ENCODE measurements at places on chromosomes 2 and 18.

- H3K36me3 ChIP-seq = no peaks in the 10 kb centered on the region
- no peaks in the 10 kb centered on the region for H3K27me3 ChIP-seq
- H3K4me1 ChIP-seq = peaks cover 24% of the 10 kb centered on the region
- peak overlapping the region; percentile 38 for H3K27ac ChIP-seq
Observed at GRCh38 chr18:58863539-58864145, 1.0 kb upstream of the ZNF532 start.

GRCh38 chr2:23314687-23315086 is 70.3 kb upstream of the KLHL29 start:
- H3K4me3 ChIP-seq = no peak overlapping the region
- no peak overlapping the region for H3K27ac ChIP-seq
- H3K27me3 ChIP-seq = no peaks in the 10 kb centered on the region
- DNase-seq = no peak

DNA sequence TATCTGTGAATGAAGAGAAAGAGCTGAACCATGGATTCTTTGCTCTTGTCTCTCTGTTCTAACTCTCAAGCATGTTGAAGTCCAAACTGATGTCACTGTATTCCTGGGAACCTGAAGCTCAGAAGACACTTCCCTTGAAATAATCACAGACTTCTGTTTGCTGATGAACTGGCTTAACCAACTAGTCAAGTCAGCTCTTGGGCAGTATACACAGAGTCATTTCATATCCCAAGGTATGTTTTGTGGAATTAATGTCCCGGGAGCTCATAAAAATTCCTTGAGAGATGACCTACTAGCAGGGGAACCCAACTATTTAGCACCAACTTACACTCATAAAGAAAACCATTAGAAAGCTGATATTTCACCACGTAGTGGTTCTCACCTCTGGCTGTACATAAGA is 156.6 kb downstream of the NR4A2 start:
- H3K27ac ChIP-seq = no peak overlapping the region
- no peaks in the 10 kb centered on the region for H3K36me3 ChIP-seq
- no peaks in the 10 kb centered on the region for H3K27me3 ChIP-seq
- no peak overlapping the region for H3K4me3 ChIP-seq
- DNase-seq = no peak

DNA sequence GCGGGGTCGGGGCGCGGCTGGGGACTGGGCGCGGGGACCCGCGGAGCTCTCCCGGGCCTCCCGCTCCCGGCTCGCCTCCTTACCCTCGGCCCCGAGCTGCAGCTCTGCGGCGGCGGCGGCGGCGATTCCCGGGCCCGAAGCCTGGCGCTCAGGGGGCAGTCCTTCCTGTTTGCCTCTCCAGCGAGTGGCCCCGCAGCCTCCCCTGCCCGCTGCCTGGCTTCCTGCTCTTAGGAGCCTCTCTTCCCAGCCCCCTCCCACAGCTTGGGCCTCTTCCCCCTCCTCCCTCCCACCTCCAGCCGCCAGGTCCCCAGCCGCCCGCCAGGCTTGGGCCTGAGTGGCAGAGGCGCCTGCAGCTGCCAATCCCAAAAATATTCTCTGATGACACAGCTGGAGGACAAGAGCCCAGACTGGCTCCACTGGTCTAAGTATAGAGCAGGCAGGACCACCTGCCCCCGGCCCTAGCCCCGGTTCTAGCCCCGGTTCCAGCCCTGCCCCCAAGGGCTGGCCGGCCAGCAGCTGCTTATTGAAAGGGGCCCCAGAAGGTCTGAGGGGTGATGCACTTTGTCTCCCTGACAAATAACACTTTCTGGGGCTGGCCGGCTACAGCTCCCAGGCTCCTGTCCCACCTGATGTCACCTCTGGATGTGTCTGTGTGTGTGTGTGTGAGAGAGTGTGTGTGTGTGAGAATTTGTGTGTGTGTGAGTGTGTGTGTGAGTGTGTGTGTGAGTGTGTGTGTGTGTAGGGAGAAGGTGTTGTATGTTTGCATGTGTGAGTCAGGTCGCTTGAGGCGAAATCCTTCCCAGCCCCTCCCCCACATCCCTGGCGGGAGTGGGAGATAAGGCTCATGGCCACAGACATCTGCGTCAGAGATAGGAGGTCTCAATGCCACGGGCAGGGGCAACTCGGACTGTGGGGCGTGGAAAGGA is at the start of gene OBSL1:
OBSL1 (minus strand) TSS at position 229 of the 926 bp plus-strand sequence. CDS start 307 bp downstream, outside the sequence.
- H3K4me3 ChIP-seq = no peak within 1 kb of the TSS
- peaks cover 4% of the 10 kb centered on the region for H3K4me1 ChIP-seq
- no peak within 1 kb of the TSS for H3K27ac ChIP-seq

DNA sequence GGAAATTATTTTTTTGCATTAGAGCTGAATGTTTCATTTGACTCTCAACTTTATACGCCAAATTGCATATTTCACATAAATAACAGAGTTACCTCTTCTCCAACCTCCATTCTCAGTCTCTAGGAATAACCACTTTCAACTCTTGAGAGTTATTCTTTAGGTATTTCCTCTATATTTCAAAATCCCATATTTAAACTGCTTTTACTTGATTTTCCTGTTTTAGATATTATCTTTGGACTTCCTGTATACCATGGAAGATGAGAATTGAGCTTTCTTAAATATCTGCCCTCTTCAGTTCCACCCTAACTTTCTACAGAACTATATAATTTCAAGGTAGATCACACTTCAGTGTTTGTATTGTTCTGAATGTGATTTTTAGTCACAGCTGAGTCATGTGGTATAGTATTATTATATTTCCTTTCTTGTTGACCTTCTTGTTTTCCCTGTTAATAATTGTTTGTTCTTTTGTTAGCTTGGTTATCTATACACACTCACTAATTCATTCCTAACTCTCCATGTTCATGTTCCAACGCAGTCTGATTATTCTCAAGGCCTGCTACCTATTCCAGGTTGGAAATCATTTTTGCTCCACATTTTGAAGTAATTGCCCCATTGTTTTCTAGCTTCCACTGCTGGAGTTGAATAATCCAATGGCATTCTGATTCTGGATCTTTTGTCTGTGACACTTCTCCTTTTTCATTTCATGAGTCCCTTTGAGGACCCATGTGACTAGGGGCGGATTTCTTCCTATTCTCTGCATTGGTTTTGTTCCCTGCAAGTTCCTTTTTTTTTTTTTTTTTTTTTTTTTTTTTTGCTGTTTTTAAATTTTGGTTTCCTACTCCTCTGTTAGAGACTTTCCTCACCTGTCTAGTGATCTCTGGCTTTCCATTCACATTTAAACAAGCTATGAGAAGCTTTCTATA is 156.8 kb upstream of the RBMS1 start:
- no peaks in the 10 kb centered on the region for H3K27me3 ChIP-seq
- H3K4me3 ChIP-seq = no peak overlapping the region
- no peak overlapping the region for H3K27ac ChIP-seq
- H3K4me1 ChIP-seq = no peaks in the 10 kb centered on the region
- no peaks in the 10 kb centered on the region for H3K36me3 ChIP-seq
- DNase-seq = no peak

DNA sequence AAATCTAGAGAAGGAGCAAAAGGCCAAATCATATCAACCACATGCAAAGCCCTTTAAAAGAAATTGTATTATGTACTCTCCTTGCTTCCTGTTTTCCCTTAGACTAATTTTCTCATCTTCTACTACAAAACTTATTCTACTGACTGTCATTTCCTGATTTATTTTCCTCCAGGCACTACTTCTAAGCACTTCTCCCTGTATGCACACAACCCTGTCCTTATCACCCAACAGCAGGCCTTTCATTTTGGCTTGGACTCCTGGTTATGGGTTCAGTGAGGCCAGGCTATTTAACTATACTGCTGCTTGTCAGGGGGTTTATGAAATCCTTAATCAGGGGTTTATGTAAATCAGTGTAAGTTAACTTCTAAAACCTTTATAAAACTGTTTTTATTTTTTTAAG is 205.1 kb upstream of the FAM98A start:
- H3K36me3 ChIP-seq = no peaks in the 10 kb centered on the region
- no peak overlapping the region for H3K27ac ChIP-seq
- no peaks in the 10 kb centered on the region for H3K27me3 ChIP-seq
- H3K4me1 ChIP-seq = no peaks in the 10 kb centered on the region

DNA sequence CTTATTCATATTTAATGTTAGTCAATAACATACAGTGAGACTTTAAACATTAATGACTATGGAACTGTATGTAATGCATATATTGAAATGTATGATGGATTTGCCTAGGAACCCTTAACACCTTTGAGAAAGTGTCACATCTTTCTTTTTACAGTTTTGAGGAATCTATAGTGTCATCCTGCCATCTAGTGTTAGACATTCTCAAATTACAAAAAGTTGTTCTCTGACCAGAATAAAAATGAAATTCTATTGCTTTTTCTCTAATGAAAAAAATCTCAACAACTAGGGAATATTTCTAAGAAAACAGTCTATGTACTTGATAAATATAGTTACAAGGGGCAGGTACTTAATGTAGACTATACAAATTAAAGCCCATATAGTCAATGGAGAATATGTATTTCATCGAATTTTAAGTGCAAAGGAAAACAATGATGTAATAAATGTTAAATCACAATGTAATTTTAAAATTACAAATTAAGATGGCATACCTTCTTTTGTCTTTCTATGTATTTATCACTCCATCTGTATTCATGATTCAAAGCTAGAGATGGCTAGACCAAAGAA is 5.1 kb upstream of the CALCRL start:
- peaks cover 2% of the 10 kb centered on the region for H3K4me1 ChIP-seq
- no peaks in the 10 kb centered on the region for H3K36me3 ChIP-seq
- H3K27me3 ChIP-seq = no peaks in the 10 kb centered on the region
- H3K27ac ChIP-seq = no peak overlapping the region
- no peak overlapping the region for H3K4me3 ChIP-seq

DNA sequence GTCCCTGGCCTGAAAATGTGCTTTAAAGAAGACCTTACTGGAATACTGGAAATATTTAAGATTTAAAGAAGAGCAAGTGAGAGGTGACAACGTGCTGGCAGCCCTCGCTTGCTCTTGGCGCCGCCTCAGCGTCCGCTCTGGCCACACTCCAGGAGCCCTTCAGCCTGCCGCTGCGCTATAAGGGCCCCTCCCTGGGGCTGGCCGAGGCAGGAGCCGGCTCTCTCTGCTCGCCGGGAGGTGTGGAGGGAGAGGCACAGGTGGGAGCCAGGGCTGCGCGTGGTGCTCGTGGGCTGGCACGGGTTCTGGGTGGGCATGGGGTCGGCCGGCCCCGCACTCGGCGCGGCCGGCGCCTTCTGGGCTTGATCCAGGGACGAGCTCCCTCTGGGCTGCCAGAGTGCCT is 2.9 kb upstream of the COQ10B start:
- no peak for DNase-seq
- peaks cover 19% of the 10 kb centered on the region for H3K4me1 ChIP-seq
- H3K27ac ChIP-seq = no peak overlapping the region
- no peaks in the 10 kb centered on the region for H3K36me3 ChIP-seq
- no peak overlapping the region for H3K4me3 ChIP-seq

DNA sequence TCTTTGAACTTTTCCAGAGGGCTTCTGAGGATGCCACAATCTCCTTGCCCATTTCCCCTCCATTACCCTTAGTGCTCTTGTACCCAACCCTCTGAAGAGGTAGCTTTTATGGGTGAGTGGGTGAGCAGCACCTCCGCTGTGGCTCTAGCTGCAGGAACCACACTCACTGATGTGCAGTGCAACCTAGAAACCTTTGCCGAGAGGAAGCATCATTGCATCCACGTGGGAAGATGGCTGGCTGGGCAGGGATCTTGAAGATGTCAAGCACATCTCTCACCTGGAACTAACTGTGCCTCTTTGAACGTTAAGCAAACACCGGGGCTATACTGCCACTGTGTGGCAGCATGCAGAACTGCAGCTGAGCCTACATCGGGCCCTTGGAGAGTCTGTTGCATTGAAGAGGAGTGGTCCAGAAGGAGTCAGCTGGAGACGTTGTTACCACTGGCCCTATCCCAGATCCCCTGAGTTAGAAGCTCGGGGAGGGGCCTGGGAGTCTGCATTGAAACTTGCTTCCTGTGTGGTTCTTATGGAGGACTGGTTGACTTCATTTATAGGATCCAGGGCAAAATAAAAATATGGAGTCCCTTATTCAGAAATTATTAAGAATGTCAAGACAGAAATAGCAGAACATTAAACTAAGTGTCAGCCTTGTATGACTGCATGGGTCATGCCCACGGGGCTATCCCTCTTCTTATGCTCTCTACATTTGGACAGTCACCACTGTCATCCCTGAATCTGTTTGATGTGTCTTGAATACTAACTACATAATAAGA is 28.7 kb downstream of the IGFBP5 start:
- DNase-seq = peak; percentile 71
- no peaks in the 10 kb centered on the region for H3K4me1 ChIP-seq
- H3K27ac ChIP-seq = no peak overlapping the region
- H3K27me3 ChIP-seq = no peaks in the 10 kb centered on the region

- H3K4me1 ChIP-seq = no peaks in the 10 kb centered on the region
- H3K27ac ChIP-seq = no peak overlapping the region
- no peaks in the 10 kb centered on the region for H3K27me3 ChIP-seq
Observed at GRCh38 chr2:235301202-235302076, 192.4 kb upstream of the AGAP1 start.

- H3K27me3 ChIP-seq = no peaks in the 10 kb centered on the region
- H3K4me1 ChIP-seq = no peaks in the 10 kb centered on the region
- DNase-seq = no peak
- H3K36me3 ChIP-seq = no peaks in the 10 kb centered on the region
- H3K27ac ChIP-seq = no peak overlapping the region
- no peak overlapping the region for H3K4me3 ChIP-seq
Observed at GRCh38 chr2:133377599-133377998, 190.7 kb downstream of the NCKAP5 start.

- no peaks in the 10 kb centered on the region for H3K36me3 ChIP-seq
- H3K27me3 ChIP-seq = no peaks in the 10 kb centered on the region
- H3K4me3 ChIP-seq = no peak overlapping the region
- no peak overlapping the region for H3K27ac ChIP-seq
- DNase-seq = no peak
- H3K4me1 ChIP-seq = no peaks in the 10 kb centered on the region
Observed at GRCh38 chr2:33457556-33458247, 18.7 kb upstream of the RASGRP3 start.

- H3K27ac ChIP-seq = no peak overlapping the region
- no peak for DNase-seq
- no peaks in the 10 kb centered on the region for H3K27me3 ChIP-seq
- peaks cover 19% of the 10 kb centered on the region for H3K36me3 ChIP-seq
- no peaks in the 10 kb centered on the region for H3K4me1 ChIP-seq
- H3K4me3 ChIP-seq = no peak overlapping the region
Observed at GRCh38 chr2:15622614-15623480, 31.2 kb downstream of the DDX1 start.

DNA sequence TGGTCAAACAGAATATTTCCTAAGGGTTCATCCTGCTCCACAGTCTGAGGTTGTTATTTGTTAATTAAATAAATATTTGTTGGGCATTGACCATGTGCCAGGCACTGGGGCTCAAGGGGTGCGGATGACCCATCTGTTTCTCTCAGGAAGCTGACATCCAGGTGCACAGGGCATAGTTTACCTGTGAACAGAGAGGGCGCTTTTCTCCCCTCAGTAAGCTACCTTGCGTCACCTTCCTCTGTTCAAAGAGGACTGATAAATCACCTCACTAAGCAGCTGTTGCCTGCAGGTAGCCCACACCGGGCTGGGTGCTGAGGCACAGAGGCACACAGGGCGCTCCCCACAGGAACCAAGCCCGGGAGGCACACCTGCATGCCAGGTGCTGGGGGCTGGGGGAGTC is 41.6 kb downstream of the SH3RF3 start:
- H3K27ac ChIP-seq = no peak overlapping the region
- H3K36me3 ChIP-seq = no peaks in the 10 kb centered on the region
- H3K27me3 ChIP-seq = no peaks in the 10 kb centered on the region

- no peak overlapping the region for H3K27ac ChIP-seq
- no peaks in the 10 kb centered on the region for H3K27me3 ChIP-seq
- no peak overlapping the region for H3K4me3 ChIP-seq
Observed at GRCh38 chr2:229179628-229180027, 91.5 kb downstream of the PID1 start.

GRCh38 chr2:223870840-223871611 is 33.6 kb upstream of the AP1S3 start:
- H3K27me3 ChIP-seq = no peaks in the 10 kb centered on the region
- H3K27ac ChIP-seq = no peak overlapping the region
- DNase-seq = no peak
- no peak overlapping the region for H3K4me3 ChIP-seq
- no peaks in the 10 kb centered on the region for H3K4me1 ChIP-seq

Measured in B cell (primary cell).